DND-41 (cell line): ENCODE measurements at places on chromosomes 2 and 18.

- no peak for DNase-seq
These were observed 136.5 kb upstream of the ETAA1 start for GRCh38 chr2:67260343-67261277.

- DNase-seq, result no peak
These were observed 6.2 kb upstream of the SDC1 start for GRCh38 chr2:20231159-20231558.

- DNase-seq, result no peak
These were observed 76.3 kb upstream of the GALNT5 start for GRCh38 chr2:157181234-157181633.

DNA sequence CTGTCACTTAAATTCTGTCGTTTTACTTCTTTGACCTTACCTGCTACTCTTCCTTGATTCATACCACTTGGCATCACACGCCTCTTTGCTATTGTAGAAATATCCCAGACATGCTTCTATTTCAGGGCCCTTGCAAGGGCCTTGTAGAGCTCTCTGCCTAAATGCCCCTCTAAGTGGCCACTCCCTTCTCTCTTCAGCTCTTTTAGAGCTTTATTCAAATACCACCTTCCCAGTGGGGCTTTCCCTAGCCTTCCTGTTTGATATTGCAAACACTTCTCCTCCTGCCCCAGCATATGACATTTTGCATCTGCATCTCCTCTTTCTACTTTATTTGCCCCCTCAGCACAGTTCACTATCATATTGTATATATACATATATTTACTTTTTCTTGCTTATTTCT lies 54.0 kb downstream of the PELI1 start:
- no peak for DNase-seq

DNA sequence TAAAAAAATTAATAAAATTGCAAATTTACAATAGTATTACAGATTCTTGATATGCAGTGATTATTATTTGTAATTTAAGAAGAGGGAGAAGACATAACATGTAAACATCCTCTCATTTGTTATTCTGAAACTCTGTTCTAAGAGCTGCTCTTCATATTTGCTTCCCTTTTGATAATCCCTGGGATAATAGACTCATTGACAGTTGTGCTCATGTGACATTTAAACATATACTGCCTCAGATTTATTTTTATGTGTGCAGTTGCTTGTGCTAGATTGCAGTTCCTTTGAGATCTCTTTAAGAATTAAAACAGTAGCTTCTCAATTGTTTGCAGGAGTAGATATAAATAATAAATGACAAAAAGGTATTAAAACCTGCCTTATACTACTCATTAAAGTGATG lies 605.1 kb upstream of the CNTNAP5 start:
- DNase-seq, result no peak

GRCh38 chr18:10301831-10302483 lies 152.5 kb upstream of the APCDD1 start:
- DNase-seq, result no peak

- peak; percentile 97 for DNase-seq
These were observed 488 bp upstream of the PHLPP1 start for GRCh38 chr18:62714671-62715435.
